ENCODE measurements at places on chromosomes 11 and 22. TPM values are rescaled to one million over a fixed set of nuclear protein-coding genes. Genes with fewer than 3 reads are reported as not detected.

- DNase-seq: no peak
Measured at GRCh38 chr22:23300476-23300875, 120.2 kb downstream of the BCR start.

DNA sequence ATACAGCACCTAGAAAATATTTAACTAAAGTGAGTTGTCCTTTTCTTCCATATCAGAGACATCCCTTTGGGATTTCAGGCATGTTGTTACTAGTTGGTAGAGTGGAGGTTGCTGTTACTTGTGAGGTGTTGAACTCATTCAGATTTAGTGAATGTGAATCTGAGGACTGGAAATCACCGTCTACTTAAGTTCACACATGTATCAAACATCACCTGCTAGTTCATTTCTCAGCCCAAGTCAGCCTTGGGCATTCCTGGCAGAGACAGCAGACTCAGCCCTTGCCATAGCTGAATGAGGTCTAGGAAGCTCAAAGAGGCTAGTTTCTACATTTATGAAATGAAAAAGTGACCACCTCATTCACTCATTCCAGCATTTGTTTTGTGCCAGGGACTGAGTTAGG is 9.7 kb downstream of the KDELR3 start:
- no peak for DNase-seq

DNA sequence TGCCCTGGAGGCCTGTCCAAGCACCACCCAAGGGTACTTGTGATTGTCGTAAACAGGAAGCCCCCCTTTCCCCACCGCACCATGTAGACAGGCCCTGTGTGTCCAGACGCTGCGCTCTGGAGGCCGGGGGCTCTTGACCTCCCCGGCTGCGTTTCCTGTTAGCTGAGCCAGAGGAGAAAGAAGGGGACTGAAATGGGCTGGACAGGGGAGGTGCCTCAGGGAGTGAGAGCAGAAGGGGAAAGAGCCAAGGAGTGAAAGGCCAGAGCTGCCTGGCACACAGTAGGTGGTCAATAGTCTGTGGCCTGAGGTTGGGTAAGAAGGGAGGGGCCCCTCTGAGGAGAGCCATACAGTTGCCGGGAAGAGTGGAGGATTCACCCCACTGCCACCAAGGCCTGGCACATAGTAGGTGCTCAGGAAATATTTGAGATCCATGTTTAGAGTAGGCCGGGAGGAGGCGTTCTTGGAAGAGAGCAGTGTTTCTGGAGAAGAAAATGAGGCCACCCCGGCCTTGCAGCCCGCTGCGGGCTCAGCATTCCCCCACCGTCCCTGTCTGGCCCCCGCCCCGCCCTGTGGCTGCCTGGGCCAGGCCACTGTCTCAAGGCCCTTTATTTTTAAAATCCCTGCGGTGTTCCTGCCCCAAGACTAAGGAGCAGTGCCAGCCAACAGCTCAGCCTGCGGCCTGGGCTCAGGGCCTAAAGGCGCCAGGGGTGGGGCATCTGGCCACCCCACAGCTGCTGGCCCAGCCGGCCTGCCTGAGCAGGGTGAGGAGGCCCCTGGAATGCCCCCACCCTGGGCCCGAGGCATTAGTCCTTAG is 13.6 kb upstream of the CDC42EP1 start:
- peak; percentile 85 for DNase-seq

- no peak for DNase-seq
Measured at GRCh38 chr11:15825976-15826650, 530.2 kb downstream of the SOX6 start.

Gene APOBEC3G
- total RNA-seq: 1.6 TPM

- no peak for DNase-seq
Measured at GRCh38 chr11:60970890-60971289, 590 bp upstream of the CD6 start.

GRCh38 chr11:789943-790342 is at the start of gene CEND1:
Gene CEND1, minus strand, starts transcription at chr11:790090. Its CDS starts 1,514 bp downstream, at chr11:788576.
- DNase-seq: no peak

DNA sequence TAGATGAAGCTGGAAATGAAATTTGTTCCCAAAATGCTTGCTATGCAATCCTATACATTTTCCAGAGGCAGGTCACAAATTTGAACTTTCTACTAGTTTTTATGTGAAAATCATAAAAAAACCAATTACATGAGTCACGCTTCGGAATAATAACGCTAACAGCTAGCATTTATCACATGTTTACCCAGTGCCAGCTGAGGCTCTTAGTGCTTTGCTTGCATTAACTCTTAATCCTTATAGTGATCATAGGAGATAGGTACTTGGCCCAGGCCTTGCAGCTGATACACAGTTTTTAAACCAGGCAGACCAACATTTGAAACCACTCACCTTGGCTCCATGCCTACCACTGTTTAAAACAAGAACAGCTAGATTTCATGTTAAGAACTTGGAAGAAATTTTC is 131.8 kb upstream of the RAG2 start:
- DNase-seq: no peak

GRCh38 chr11:11946180-11946579 is 62.2 kb downstream of the DKK3 start:
- DNase-seq: no peak

Gene OR51B4
- not detected for total RNA-seq

Gene KRTAP5-2
- not detected for total RNA-seq

GRCh38 chr11:14908214-14908880 is 16.3 kb upstream of the CYP2R1 start:
- peak; percentile 39 for DNase-seq

- no peak for DNase-seq
Measured at GRCh38 chr11:14835496-14836492, 56.2 kb downstream of the CYP2R1 start.

Gene ALG12
- total RNA-seq: 20.6 TPM

GRCh38 chr22:37161443-37161842 is 11.7 kb upstream of the IL2RB start:
- DNase-seq: no peak

Gene NLRP6
- not detected for total RNA-seq

DNA sequence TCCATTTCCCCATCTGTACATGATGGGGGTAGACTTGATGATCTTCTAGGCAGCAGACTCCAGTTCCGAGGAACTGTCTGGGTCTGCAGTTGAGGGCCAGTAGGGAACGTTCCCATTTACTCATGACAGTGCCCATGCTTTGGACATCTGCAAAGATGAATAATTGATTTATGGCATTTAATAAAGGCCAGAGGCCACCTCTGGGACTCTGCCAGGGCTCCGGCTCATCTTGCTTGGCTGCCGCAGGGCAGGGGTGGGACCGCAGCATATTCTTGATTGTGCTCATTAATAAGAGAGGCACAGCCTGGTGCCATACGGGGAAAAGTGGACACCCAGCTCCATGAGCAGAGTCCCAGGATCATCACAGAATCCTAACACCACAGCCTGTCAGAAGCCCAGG is 28.1 kb upstream of the KLHL35 start:
- DNase-seq: no peak

Gene MS4A14
- not detected for total RNA-seq

DNA sequence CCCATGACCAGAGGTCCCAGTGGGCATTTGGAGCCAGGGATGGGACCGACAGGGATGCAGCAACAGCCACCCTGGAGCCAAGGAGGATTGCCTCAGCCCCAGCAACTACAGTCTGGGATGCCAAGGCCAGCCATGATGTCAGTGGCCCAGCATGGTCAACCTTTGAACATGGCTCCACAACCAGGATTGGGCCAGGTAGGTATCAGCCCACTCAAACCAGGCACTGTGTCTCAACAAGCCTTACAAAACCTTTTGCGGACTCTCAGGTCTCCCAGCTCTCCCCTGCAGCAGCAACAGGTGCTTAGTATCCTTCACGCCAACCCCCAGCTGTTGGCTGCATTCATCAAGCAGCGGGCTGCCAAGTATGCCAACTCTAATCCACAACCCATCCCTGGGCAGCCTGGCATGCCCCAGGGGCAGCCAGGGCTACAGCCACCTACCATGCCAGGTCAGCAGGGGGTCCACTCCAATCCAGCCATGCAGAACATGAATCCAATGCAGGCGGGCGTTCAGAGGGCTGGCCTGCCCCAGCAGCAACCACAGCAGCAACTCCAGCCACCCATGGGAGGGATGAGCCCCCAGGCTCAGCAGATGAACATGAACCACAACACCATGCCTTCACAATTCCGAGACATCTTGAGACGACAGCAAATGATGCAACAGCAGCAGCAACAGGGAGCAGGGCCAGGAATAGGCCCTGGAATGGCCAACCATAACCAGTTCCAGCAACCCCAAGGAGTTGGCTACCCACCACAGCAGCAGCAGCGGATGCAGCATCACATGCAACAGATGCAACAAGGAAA is 27.3 kb upstream of the L3MBTL2 start:
- DNase-seq: no peak

GRCh38 chr11:106789406-106789805 is 228.9 kb downstream of the GUCY1A2 start:
- DNase-seq: no peak

Gene CALCA
- total RNA-seq: 0.29 TPM

DNA sequence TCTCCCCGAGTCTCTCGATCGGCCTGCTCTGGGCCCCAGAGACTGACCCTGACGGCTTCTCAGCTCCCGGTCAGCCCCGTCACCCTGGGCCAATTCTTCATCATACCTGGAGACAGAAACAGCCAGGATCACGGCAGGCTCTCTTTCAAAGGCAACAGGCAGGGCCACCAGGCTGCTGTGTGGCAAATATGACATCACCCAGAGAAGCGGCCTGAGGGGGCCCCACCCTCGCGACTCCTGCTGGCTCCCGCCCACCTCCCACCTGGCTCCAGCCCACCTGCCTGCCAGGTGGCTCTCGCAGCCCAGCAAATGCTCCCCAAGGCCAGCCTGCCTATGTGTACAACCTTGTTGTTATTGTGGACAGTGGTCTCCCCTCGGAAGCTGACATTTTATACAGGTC is 24.9 kb upstream of the PACSIN2 start:
- DNase-seq: peak; percentile 48

Gene VPREB1
- not detected for total RNA-seq

DNA sequence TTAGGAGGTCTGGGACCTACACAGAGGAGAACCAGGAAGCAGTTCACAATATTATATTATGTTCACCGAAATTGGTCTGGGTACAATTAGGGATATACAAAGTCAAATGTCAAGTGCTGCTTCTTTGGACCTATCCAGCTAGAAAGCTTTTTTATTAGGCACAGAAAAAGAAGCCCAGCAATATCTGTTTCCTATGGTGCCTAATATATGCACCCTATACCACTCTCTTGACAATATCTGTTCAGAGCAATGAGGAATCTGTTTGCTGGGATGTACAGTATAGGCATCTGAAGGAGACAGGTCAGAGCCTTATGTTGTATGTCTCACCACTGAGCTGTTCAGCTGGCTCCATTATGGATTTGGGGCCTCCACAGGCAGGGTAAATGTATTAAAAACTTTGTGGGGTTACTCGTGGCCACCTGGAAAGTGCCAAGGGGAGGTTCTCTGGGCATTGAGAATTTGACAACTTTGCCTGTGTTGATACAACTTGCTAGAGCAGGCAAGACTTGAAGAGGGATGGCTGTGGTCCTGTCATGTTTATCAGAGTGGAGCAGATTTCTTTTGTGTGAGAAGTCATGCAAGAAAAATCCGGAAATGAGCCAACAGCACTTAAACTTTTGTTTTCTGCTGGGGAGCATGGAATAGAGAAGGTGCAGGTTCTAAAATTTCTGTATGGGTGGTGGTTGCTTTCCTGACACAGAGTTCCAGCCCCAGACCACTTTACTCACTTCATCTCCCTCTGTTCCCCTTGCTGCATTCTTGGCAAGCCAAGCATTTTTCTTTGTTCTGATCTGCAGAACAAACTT is 10.1 kb downstream of the STIM1 start:
- no peak for DNase-seq

Gene YPEL4
- total RNA-seq: 0.13 TPM

DNA sequence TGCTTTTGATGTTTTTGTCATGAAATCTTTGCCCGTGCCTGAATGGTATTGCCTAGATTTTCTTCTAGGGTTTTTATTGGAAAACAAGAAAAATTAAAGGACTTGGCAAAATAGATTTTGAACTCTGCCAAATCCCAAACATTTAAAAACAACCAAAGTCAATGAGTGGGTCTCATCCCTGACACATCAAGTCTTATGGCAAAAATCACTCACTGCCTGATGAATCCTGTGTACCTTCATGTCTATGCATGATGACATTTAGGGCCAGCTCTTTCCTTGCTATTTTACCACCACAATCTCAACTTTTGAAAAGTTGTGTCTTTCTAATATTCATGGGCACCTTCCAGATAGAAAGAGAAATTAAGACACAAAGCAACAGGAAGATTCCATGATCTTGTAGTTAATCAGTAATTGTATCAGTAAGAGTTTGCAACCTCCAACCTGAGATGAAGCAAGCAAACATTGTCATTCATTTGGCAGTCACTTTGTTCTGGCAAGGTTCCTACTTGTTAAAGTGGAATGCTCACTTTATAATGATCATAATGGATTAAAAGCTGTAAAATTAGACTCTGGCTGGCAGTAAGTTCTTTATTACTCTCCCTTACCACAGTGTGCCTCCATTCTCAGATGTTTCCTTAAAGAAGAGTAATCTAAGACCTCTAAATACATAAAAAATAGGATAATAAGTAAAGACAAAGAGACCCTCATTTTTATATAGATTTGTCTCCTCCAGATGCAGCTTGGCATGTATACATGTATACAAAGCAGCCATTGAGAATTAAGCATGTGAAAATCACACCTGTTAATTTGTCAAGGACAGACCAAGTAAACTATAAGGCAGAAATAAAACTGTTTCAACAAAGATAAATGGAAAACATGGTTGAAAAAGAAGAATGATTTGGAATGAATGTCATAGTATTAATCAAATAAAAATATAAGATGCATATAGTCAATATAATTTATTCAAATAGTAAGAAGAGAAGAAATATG is 51.6 kb downstream of the ETS1 start:
- no peak for DNase-seq

GRCh38 chr11:87038235-87038977 is 672 bp downstream of the TMEM135 start:
- DNase-seq: no peak

Gene NAV2
- 46.3 TPM for total RNA-seq

Gene SOX10
- 2.4 TPM for total RNA-seq
